ENCODE measurements at places on chromosomes 5 and 9. TPM values are rescaled to one million over a fixed set of nuclear protein-coding genes. Genes with fewer than 3 reads are reported as not detected.

DBH gene
- total RNA-seq: not detected

DNA sequence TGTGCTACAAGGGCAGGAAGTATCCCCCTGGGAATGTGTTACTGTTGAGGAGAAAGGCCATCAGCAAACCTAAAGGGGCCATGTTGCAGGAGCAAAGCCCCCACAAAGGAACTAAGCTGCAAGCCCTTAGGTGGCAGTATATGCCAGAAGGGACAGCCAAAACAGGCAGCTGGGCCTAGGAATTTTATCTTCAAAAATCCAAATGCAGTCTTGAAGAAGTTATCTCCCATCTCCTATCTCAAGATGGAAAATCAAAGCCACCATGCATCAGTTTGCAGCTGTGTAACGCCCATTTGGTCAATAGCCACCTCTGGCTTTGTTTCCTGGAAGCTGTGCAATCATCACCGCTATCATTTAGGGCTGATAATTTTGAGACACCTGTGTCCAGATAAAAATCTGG is 400.3 kb downstream of the ARHGEF28 start:
- DNase-seq: no peak

DNA sequence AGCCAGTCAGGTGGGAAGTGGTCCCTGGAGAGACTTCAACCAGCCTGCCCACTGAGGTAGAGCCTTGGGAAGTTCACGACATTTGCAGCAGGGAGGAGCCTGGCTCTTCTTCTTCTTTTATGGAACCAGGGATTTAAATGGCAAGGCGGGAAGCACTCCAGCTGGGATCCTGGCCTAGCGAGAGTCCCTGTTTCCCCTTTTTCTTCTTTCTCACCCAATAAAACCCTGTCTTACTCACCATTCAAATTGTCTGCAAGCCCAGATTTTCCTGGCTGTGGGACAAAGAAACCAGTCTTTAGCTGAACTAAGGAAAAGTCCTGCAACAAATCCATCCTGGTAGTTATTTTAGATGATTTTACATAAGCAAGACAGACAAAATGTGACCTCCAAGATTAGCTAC is 503.7 kb downstream of the CDH10 start:
- DNase-seq: peak; percentile 17

DNA sequence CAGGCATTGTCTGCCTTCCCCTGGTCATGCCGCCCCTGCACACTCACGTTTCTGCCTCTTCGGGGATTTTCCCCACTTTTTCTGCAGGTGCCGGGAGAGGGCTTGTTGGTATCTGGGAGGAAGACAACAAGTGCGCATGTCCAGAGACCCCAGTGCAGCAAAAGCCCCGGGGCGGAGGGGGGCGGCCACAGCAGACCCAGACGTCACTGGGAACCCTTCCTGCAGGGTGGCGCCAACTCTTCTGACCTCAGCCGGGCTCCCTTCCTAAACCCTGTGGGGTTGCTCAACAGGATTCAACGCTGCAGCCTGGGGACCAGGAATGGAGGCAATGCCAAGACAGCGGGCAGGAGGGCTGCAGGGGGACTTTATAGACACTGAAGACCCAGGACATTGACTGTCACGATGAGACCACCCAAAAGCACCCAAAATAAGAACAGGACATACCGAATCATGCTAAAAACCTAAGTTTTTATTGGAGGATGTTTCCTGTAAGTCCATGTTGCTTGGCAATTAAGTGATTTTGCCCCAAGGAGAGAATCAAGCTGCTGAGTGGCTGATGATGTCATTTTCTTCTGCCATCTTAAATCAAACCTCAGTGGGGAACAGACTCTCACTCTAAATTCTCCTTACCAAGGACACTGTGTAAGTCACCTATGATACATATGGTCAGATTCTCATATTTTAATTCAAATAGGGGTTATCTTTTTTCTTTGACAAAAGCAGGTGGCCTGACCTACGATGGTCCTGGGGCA is 62.9 kb upstream of the SIMC1 start:
- DNase-seq: no peak

DNA sequence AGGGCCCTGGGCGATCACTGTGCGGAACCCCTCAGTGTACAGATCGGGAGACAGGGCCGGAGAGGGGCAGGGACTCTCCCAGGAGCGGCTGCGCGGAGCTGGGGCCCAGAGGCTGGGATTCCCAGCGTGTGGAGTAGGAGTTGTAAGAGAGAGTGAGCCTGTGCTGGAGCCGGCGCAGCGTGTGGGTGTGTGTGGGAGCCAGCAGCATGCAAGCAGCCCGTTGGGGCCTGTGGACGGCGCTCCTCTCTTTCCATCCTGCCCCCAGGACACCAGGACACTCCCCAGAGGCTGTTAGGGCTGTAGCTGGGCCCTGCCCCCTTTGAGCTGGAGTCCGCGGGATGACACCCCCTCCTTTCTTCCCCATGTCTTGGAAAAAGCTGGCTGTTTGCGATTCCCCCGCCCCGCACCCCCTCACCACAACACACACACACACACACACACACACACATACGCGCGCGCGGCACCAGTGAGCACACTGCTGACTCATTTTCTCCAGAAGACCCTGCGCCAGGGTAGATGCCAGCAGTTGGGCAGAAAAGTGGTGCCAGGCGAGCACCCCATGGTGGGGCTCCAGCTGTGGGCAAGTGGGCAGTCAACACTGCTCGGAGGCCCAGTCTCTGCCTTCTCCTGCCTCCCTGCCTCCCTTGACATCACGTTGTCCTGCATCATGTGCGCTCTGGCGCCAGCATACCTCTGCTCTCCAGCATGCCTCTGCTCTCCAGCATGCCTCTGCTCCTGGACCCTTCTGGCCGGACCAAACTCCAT is 1.5 kb downstream of the COL27A1 start:
- DNase-seq: peak; percentile 62

DNA sequence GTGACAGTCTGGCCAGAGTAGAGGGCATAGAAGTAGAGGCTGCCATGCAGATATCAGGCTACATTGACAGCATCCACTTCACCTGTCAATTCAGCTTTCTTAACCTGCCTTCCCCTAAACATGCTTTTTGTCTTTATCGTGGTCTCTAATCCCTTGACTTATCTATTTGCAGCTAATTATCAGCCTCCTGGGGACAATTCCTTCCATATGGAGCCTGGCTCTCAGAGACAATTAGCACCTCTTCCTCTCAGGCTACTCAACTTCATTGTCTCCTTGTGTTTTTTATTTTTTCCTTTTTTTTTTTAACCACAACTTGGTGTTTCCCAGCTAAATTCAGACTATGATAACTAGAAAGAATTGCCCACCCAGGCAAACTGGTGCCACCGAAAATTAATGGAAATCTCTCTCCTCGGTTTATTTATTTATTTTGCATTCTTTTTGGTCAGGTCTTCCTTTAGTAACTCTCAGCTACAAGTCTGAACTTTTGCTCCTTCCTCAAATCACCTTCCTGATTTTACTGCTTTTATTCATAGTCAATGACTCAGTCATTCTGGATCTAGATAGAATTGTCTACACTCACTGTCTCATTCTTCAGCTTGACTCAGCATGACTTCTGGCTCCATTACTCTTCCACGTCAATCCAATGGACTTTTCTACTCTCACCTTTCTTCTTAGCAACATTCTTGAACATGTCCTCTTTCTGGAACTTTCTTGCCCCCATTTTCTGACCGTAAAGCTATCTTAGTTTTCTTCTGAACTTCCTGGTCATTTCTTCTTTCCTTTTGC is 63.0 kb upstream of the BASP1 start:
- no peak for DNase-seq

DNA sequence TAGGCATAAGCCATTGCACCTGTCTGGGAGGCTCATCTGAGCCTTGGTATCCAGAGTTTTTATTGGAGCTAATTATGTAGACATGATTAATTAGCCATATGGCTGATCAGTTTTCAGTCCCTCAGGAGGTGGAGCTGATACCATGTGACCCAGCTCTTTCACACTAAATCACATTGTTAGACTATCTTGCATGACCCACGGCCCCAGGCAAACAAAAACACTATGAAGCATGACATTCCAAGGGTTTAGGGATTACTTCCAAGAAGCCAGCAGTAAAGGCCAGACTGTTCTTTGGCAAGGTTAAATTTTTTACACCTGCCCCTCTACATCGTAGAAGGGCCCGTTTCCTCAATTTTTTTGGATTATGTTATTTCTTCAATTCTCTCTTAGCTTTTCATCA is 5.0 kb upstream of the C5orf24 start:
- DNase-seq: no peak
